Activated CD4-positive, alpha-beta T cell treated with anti-CD3 and anti-CD28 coated beads, Interleukin-2, Interleukin-6, amounts not matched to agents 100 ng/mL and 50 ng/mL, durations not matched to agents 16 hours and 8 hours (primary cell): ENCODE measurements at places on chromosomes 12 and 14.

DNA sequence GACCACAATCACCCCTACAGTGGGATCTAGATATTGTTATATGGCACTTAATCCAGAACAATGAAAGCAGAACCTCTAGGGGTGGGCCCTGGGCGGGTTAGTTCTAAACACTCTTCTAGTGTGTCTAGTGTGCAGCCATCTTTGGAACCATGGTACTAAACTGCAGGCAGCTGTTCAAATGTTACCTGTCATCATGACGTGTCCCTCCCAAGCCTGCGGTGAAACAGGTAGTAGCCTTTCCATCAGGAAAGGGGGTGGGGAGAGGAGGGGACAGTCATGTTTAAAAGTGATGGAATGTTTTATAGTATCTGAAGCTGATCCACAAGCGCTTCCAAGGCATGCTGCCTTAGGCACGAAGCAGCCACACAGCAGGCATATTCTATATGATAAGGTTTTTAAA, 122.6 kb upstream of the SLC35F4 start:
- DNase-seq = no peak

DNA sequence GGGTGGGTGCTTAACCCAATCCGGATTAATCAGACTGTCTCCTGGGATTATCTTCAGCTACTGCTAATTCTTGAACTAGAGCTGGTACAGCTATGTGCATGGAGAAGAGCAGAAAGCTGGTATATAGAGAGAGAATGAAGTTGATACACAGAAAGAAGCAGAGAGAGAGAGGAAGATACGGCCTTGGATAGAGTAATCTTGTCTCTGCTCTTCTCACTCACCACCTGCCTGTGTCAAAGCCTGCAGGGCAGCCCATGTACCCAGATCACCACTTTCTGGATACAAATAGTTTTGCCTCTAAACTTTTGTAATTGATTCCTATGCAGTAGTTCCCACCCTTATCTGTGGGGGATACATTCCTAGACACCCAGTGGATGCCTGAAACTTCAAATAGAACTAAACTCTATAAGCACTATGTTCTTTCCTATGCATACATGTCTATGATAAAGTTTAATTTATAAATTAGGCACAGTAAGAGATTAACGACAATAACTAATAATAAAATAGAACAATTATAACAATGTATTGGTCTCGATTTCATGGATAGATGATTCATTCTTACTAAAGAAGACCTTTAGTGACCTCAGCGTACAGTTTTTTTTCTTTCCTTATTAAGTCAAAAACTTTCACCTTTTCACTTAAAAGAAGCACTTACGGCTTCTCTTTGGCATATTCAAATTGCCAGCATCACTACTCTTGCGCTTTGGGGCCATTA, 45.5 kb downstream of the YEATS4 start:
- no peak for DNase-seq

DNA sequence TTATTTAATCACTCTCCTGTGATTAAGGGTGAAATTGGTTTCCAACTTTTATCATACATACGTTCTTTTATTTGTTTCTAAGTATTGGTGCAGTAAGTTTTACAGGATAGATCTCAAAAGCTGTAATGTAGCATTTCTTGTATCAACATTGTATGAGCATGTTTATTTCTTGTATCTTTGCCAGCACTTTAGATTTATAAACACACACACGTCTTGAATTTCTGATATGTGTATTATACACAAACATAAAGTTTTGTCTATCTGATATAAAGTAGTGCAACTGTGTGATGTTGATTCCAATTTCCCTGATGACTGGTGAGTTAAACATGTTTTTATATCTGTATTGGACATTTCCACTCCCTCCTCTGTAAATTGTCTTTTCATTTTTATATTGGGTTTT, 134.7 kb downstream of the NOVA1 start:
- no peak for DNase-seq

GRCh38 chr14:31902945-31903646, 174.0 kb upstream of the ARHGAP5 start:
- DNase-seq = no peak

- DNase-seq = no peak
These were observed 108.5 kb downstream of the SRGAP1 start for GRCh38 chr12:63952995-63953394.

GRCh38 chr12:45368841-45369489, 153.1 kb downstream of the ANO6 start:
- no peak for DNase-seq

- no peak for DNase-seq
These were observed 26.6 kb downstream of the ATF7 start for GRCh38 chr12:53599579-53599978.

GRCh38 chr12:106284358-106285105, 18.0 kb upstream of the TCP11L2 start:
- no peak for DNase-seq
